ENCODE measurements at places on chromosomes 16 and 17.

DNA sequence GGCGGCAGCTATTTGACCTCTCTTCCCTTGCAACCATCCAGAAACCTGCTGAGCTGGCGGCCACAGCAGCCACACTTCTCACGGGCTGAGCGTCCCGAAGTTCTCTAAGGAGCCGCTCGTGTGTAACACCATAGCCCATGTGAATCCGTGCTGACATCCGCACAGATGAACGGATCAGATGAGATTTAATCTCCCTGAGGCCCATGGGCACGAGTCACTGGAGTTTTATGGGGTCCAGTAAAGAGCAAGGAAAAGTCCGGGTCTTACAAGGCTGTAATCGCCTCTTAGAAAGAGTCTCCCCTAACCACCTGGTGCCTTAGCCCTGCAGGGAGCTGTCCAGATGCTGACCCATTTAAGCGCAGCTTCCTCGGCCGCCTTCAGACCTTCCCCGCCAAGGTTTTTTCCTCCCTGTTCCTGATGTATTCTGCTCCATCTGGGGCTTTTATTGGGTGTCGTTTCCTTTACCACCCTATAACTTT is 5.5 kb upstream of the CACNG5 start:
- peak; percentile 16 for DNase-seq

DNA sequence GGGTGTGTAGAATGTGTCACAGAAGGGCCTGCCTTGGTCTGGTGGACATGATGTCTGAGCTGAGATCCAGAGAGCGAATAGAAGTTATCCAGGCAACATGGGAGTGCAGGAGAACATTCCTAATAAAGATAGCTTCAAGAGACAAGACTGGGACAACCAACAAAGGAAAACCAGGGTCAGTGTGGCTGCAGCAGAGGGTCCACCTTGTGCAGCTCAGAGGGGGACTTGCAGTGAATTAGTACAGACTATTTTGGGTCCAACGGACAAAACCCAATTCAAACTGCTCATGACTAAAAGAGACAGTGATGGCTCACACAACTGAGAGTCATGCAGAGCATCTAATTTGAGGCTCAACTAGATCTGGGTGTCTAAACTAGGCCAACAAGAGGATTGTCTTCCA is 192.1 kb downstream of the CBLN1 start:
- DNase-seq: no peak

- DNase-seq: no peak
These were observed 30.0 kb downstream of the MAPT start for GRCh38 chr17:45924332-45924820.

DNA sequence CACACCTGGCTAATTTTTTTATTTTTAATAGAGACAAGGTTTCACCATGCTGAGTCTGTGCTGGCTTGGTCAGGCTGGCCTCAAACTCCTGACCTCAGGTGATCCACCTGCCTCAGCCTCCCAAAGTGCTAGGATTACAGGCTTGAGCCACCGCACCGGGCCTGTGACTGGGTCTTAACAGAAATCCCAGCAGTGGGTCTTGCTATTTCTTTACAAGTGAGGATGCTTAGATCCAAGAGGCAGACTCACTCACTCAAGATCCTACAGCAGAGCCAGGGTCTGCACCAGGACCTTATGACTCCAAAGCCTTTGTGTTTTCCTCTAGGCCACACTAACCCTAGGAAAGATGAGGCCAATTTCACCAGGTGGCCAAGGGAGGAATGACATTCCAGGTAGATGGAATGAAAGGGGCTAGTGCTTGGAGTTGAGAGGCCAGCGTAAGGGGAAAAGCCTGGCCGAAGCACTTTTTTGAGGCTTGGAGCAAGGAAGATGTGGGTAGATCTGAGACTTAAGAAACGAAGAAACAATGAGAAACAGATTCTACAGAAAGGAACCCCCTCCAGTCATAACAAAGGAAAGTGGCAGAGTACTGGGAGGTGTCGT is 5.7 kb upstream of the STAT5A start:
- no peak for DNase-seq

- no peak for DNase-seq
These were observed 772 bp upstream of the NUP93 start for GRCh38 chr16:56728980-56729734.

- no peak for DNase-seq
These were observed 93.9 kb downstream of the YPEL2 start for GRCh38 chr17:59425085-59425931.

DNA sequence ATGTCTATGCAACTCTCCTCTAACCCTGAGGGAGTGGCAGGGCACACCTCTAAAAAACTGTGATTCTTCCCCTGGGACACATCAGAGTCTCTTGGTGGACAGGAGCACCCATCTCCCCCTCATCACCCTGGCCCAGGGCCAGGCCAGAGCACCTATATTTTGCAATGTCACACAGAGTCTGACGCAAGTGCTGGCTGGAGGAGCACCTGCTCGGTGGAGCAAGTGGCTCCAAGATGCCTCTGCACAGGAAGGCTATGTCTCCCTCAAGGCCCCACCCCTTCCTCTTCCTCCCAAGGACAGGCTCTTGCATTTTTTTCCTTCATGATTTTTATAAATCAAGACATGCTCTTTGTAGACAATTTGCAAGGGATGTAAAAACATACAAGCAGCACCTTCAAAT is 13.3 kb downstream of the SNN start:
- peak; percentile 57 for DNase-seq

GRCh38 chr17:68398691-68399637 is 58.3 kb downstream of the WIPI1 start:
- peak; percentile 69 for DNase-seq
